ENCODE measurements at places on chromosomes 11 and 22.

DNA sequence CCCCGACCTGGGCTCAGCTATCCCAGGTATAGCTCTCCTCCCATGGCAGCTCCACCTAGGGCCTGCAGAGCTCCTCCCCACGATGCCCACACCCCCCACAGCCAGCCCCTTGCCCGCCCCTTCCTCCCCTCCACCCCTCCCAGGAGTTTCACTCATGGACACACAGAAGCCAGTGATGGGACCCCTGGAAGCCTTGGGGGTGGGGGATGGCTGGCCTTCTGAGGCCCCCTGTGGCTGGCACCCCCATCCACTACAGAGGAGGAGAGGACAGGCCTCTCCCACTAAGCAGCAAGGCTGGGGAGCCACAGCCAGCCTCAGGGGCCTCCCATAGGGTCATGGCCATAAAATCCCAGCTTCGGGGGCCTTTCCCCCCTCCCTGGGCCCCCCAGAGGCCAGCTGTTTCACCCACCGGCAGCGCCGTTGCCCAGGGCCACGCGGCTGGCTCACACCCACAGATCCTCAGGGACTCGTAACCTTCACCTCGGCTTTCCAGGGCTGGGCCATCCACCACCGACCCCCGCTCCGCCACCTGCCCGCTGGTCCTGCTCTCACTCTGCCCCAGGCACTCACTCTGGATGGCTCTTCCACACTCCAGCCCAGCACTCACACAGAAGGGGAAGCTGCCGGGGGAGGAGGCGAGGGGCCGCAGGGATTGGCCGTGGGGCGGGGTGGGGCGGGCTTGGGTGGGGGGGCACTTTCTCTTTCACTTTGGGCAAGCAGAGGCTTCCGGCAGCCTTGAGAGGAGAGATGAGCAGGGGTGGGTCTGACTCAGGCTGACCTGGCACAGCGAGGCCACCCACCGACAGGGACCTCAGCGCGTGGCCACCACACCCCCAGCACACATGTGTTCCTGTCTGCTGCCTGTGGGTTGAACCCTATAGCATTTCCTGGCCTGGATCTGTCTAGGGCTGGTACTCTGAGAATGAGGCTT is 2.2 kb downstream of the SLC25A22 start:
- DNase-seq: peak; percentile 94

DNA sequence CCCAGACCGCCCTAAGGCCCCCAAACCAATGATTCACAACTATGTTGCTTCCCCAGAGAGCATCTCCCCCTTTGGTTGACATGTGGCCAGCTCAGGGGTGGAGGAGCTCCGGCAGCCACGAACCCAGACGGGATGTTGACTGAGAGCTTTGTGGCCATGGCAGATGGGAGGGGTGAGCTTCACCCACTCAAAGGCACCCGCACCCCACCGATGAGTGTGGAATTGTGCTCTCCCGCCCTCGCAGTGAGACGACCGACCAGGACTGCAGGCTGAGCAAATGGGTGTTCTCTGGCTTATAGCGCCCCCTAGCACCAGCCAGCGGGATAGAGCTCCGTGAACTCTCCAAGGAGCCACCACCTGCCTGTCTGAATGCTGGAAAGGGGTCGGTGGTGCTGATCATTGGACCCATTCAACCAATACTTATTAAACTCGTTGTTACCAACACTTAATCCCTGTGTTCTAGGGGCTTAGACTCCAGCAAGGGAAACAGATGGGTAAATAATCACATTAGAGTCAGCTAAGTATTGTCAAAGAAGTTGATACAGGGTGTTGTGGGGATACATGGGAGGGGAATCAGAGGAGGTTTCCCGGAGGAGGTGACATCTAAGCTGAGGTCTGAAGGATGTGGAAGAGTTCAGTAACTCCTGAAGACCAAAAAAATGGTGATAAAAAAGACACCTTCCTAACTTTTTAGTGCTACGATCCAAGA is 4.5 kb upstream of the TIMP3 start:
- DNase-seq: peak; percentile 83

- no peak for DNase-seq
These were observed 86.4 kb downstream of the MYO18B start for GRCh38 chr22:25828422-25828821.

DNA sequence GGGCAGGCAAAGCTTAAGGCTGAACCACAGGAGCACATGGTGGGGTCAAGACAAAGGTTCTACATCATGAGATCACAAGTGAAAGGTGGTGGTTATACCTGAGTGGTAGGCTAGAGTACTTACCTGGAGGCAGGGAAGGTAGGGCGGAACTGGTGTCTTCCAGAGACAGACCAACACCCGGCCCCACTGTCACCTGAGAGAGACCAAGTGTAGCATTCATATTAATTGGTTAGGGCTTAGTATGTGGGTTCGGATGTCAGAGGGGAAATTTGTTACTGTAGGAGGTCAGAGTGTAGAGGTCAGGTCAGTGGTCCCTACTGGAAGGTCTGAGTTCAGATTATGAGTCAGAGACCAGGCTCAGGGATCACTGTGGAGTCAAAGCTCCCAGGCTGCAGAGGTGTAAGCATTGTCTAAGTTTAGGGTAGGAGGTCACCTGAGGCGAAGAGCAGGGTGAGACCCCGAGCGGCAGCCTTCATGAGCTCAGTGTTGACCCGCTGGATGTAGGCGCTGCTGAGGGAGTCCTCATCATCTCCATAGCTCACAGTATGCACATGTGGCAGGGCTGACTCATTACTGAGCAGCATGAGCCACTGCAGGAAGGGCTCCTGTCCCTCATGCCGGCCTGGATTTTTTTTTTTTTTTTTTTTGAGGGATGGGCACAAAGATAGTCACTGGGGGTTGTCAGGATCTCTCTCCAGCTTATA is 3.2 kb downstream of the TPP1 start:
- no peak for DNase-seq

DNA sequence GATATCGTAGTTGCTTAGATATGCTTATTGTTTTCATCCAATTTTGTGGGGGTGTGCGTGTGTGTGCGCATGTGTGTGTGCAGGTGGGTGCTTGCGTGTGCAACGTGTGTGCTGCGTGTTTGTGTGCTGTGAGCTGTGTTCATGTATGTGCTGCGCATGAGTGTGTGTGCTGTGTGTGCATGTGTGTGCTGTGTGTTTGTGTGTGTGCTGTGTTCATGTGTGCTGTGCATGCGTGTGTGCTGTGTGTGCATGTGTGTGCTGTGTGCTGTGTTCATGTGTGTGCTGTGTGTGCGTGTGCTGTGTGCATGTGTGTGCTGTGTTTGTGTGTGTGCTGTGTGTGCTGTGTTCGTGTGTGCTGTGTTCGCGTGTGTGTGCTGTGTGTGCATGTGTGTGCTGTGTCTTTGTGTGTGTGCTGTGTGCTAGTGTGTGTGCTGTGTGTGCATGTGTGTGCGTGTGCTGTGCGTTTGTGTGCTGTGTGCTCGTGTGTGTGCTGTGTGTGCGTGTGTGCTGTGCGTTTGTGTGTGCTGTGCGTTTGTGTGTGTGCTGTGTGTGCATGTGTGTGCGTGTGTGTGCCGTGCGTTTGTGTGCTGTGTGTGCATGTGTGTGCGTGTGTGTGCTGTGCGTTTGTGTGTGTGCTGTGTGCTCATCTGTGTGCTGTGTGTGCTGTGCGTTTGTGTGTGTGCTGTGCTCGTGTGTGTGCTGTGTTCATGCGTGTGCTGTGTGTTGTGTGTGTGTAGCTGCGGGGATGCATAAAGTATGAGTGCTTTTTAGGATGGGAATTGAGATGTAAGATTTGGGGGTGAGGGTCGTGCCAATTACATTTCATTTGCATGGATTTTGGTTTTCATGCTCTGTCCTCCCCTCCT is 7.6 kb downstream of the IGF2 start:
- DNase-seq: no peak

DNA sequence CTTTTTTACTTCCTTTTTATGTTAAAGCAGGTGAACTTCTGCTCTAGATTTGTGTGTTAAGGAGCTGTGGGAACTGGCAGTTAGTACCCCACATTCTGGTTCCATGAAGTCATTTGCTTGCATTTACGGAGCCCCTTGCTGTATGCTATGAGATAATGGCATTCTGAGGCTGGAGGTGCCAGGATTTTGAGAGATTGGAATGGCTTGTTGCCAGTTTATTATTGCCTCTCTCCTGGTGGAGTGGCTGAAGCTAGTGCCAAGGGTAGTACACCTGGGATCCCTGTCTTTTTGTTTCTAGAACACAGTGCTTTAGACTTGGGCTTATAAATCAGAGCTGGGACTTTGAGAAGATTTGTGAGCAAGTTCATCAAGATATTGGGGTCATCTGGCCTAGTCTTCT is 73.8 kb downstream of the STIM1 start:
- no peak for DNase-seq

DNA sequence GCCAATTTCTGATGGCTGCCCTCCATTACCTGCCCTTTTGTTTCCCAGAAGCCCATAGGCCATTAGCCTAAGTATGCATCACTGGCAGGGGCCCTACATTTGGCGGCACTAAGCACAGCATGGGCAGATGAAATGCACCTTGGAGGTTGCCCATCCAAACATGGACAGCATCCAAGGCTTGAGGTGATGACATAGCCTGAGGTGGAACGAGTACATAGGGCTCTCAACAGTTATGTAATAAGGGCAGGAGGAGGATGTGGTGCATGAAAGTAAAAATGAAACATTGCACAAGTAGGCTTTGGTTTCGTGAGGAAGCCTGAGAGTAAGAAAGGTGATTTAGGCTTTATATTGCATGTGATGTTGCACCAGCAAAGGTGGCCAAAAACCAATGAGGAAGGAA is 148.1 kb downstream of the FAM76B start:
- no peak for DNase-seq

GRCh38 chr22:48088926-48089536 is 1326.6 kb downstream of the TBC1D22A start:
- DNase-seq: no peak

- DNase-seq: no peak
These were observed 25.1 kb upstream of the USP47 start for GRCh38 chr11:11816511-11817314.

GRCh38 chr11:63719987-63720386 is 38.7 kb downstream of the RTN3 start:
- DNase-seq: no peak

DNA sequence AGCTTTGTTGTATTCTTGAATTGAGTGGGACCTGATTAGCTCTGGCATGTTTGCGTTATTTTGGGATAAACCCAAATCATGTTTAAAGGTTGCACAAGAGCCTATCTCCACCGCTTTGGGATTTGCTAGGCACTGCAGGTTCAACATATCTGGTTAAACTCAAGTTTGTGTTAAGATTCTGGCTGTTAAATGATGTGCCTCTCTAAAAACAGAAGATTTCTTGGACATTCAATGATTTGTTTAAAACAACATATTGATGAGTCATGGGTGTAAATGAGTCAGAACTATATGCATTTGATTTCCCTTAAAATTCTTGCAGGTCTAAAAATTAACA is 67.4 kb downstream of the AMOTL1 start:
- DNase-seq: no peak

GRCh38 chr22:17172029-17172833 is 13.2 kb upstream of the HDHD5 start:
- DNase-seq: no peak
